ENCODE measurements at places on chromosomes 1 and 21.

- DNase-seq, result no peak
Observed at GRCh38 chr1:60589916-60590315, 492.4 kb upstream of the NFIA start.

GRCh38 chr1:184595596-184595995, 159.1 kb downstream of the EDEM3 start:
- no peak for DNase-seq

DNA sequence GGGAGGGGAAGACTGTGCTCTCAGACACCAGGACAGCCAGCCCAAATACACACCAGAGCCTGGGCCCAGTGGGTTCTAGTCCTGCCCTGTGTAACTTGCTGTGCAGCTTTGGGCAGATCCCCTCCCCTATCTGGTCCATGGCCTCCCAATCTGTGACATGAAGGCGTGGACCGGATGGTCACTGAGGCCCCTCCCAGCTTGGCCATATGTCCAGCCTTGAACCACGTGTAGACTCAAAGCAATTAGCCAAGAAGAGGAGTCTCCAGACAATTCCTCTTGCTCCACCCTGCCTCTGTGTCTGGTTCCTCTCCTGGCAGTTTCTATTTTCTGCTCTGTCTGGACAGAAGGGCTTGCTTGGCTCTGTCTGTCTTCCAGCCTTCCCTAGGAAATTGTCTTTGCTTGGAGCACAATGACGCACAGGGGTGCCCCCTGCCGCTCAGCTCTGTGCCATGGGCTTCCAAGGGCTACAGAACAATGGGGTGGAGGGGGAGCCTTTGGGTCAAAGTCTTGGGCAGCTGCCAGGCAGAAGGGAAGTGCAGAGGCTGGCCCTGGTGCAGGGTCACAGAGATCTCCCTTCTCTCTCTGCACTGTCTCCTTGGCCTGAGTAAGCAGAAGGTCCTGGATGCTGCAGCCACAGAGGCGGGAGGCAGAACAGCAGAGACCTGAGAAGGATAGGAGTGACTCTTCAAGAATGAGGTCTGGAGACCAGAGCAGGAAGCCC, 66.1 kb downstream of the TENT5C start:
- no peak for DNase-seq

DNA sequence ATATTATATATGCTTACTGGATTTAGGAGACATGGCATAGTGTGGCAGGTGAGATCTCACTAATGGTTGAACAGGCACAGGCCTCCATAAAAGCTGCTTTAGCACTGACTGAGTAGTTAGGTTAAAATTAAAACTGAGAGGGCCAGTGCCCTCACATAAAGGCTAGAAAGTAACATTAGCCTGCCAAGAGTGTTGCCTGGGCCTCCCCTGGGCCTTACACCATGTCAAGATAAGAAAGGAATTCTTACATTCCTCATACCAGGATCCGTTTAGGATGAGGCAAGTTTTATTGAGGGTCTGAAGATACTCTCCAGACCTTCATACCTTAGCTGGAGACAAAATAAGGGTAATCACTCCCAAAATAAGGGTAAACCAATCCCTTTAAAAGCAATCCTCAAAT, 1011.8 kb downstream of the PLA2G4A start:
- DNase-seq, result no peak

GRCh38 chr1:37161171-37161570, 126.9 kb upstream of the GRIK3 start:
- no peak for DNase-seq

GRCh38 chr1:201171063-201172036, 17.1 kb upstream of the TMEM9 start:
- DNase-seq, result peak; percentile 30

DNA sequence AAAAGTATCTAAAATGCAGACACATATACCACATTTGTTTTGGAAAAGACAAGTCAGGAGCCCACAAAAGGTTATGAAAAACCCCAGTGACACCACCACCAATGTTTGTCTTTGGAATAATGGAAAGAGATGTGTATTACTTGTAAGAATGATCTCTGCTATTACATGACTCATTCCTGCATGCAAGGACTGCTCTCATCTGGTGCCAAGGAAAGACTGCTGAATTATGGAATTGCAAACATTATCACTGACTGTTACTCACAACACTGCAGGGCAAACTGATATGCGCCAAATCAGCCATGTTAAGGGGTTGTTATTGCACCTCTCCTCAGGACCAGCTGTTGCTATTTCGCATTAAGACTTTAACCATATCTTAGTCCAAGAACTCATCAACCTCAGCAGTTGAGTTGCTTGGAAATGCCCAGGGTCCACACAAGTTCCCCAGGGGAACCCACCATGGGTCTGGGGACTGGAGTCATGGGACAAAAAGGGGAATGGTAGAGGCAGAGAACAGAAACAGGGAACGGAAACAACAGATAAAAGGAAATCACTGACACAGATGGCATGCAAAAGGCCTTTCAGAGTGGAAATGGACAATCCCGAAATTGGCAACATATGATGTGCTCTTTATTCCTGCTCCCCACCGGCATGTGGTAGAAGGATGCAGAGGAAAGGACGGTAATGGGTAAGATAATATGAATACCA, 34.4 kb downstream of the CAPZB start:
- no peak for DNase-seq

DNA sequence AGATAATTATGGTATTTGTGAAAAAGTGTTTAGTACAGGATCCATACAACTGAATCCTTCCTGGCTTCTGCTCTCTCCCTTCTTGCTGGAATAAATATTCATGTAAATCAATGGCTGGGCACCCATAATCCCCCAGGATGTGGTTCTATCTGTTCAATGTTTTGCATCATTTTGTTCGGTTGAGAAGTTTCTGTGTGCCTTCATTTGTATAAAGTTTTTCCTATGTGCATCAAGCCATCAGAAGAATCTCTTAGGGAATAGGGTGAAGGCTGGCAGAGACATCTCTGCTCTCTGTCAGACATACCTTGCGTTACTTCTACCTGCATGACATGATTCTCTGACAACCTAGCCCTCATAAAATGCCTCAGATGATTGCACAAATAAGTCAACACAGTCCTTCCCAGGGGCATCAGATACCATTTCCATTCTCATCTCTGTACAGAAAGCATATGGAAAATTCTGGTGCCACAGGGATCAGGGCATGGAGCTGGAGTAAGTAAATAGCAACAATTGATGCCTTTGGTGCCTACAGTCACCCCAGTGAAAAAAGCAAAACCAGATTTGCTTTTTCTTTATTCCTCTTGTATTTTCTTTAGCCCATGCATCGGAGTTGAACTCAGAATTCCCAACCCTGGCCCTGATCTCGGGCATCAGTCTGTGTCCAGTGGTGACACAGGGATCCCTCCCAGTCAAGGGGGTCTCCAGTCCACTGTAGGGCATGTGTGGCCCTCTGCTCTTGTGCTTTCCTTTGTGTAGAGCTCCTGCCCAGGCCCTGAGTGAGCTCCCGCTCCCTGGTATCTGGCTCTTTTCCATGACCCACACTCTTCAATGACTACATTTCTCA, 39.7 kb upstream of the ATP1A1 start:
- DNase-seq, result no peak

DNA sequence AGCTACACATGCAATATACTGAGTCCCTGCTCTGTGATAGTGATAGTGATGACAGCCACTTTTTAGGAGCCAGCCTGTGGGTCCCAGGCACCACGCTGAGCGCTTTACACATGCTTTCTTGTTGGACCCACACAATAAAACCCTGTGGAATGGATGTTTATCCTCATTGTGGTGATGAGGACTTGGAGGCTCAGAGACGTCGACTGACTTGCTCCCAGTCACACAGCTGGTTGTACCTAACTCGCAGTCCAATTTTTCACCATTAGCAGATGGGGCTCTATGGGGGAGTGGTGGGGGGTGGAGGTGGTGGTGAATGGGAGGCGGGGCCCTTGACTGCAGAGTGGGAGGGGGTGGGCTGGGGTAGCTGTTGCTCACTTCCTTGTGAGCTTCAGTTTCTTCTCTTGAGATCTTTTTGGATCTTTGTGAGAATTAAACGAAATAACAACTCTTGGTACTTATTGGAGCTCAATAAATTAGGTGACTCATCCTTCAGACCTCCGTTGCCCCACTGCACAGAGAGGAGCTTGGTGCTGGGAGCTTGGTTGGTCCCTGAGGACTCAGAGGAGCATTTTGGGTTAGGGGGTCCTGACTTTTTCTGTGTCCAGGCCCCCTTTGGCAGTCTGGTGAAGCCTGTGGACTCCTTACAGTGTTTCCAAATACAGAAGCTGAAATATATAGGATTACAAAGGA, 61.8 kb upstream of the CD1D start:
- DNase-seq, result no peak

GRCh38 chr1:24742090-24742938, 2.9 kb upstream of the CLIC4 start:
- DNase-seq, result no peak

- DNase-seq, result no peak
Observed at GRCh38 chr1:43976045-43976444, 1.3 kb downstream of the ATP6V0B start.

DNA sequence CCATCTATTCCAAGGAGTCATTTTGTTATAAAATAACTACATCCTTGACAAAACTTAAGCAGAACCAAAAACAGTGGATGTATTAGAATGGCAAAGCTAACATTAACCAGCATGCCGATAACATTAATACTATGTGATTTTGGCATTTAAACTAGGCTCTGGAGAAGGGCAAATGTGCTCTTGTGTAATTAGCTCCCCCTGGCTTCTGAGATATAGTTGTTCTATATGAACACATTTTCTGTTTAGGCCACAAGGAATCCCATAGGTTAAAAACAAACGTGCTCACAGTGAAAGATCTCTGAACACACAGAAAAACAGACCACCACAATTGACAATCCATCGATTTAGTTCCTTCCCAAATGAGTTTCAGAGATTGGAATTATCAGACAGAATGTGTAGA, 57.4 kb upstream of the TARS2 start:
- DNase-seq, result no peak

DNA sequence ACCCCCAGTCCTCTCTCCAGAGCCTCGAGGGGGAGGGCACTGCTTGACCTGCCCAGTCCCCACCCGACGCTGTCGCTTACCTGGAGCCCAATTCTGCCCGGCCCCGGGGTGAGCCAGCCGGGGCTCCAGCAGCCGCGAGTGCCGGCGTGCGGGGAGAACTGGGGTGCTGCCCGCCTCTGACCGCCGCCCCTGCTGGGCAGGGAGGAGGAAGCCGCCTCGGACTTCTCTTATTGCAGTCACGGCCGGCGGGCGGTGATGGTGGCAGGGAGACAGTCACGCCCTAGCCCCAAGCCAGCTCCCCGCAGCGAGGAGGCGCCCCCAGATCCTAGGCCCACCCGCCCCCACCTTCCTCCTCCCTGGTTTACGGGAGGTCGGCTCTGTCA, at the start of gene FGR:
Gene FGR, minus strand, starts transcription at position 201 of the 383 bp plus-strand sequence. CDS start 11,269 bp downstream, outside the sequence.
- no peak for DNase-seq

DNA sequence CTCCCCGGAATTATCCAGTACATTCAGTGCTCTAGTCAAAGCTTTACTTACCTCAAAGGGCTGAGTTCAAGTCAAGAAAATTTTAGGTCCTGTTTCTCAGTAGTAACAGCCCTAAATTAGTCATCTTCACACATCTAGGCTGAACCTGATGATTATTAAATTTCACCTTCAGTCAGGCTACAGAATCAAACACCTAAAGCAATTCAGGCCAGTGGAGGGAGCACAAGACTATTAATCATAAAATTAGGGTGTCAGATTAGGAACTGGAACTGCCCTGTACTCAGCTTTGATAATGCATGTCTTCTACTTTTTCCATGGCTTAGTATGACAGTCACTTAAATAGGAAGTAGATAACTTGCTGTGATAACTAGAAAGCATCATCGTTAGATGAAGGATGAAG, 28.4 kb upstream of the BCAS2 start:
- no peak for DNase-seq

- no peak for DNase-seq
Observed at GRCh38 chr21:28991861-28992525, 684 bp downstream of the LTN1 start.

- no peak for DNase-seq
Observed at GRCh38 chr1:246104927-246105326, 402.2 kb downstream of the SMYD3 start.

- DNase-seq, result no peak
Observed at GRCh38 chr1:218426343-218426657, 81.2 kb downstream of the TGFB2 start.

GRCh38 chr1:214581785-214582184, 21.2 kb upstream of the CENPF start:
- no peak for DNase-seq

DNA sequence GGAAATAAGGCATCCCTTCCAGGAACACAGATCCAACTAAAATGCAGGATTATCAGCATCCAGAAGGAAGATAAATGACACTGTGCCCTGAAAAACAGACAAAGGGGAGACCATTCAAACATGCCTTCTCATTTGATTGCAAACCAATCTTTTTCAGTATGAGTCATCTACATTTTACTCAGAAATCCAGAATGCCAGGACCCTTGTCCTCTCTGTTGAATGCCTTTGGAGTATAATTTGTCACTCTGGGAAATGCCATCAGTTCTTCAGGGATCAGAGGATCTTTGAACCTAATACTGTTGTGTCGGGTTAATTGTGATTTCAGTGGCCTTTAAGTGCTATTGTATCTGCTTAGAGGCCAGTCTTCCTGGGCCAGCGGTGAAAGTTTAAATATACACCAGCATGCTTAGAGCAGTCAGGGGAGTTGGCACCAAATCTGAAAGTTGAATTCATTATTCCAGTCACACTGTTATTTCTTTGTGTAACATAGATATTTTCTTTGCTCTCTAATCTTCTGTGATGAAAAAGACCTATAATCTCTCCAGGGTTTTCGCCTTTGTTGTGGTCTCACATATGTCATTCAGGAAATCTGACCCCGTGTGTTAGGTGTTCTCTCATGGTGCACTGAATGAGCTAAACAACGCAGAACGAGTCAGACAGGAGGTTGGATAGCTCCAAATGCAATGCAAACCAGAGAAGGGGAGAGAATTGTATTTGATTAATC, 364.8 kb upstream of the SGIP1 start:
- no peak for DNase-seq

- no peak for DNase-seq
Observed at GRCh38 chr1:934991-935750, 11.4 kb downstream of the SAMD11 start.

DNA sequence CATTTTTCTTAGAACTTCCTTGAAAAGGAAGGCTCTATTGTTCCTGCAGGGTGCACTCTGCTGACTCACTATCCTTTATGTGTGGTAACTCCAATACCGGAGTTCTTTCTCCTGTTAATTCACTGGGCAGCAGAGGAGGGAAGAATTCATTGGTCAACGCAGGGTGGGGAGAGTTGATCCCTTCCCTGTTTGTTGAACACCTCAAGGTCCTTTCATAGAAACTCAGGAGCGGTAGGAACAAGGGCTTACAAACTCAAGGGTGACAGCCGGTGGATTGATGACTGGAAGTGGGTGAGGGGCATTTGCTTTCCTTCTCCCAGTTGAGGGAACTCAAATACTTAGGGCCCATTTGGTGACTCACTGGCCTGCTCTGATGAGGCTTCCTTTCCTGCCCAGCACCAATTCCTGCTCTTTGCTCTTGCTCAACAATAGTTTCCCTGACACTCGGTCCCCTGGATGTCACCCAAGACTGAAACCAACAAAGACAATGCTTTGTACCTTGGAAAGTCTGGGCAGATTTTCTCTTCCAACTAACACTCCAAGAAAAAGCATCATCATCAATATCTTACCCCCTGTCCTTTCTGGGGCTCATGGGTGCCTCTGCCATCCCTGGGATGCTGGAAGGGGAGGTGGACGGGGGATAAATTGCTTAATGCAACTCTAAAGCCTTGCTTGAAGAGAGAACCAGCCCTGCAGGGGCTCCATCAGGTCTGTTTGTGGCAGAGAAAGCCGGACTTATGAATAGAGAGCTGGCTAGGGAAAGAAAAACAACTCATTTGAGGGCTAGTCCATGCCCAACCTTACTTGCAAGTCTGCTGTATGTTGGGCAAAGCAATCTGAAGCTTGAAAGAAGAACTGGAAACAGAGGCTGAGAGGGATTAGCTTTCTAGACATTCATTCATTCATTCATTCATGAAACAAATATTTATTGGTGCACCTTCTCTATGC, 9.3 kb downstream of the SLC26A9 start:
- no peak for DNase-seq

Measured in NCI-H1436 treated with DMSO at 0.1 percent for 48 hours (cell line).